Glutamatergic neuron (in vitro differentiated cells): ENCODE measurements at places on chromosomes 5 and 9. TPM values are rescaled to one million over a fixed set of nuclear protein-coding genes. Genes with fewer than 3 reads are reported as not detected.
A peak's percentile ranks its signal among the peaks of the same experiment; 100 is the strongest.

Gene SAXO1
- 0.37 TPM for total RNA-seq

Gene TRIM14
- total RNA-seq, result 0.71 TPM

GRCh38 chr9:98285446-98285845 is 30.0 kb upstream of the TBC1D2 start:
- H3K4me1 ChIP-seq, result peaks cover 23% of the 10 kb centered on the region
- DNase-seq, result no peak
- H3K27me3 ChIP-seq, result peaks cover 1% of the 10 kb centered on the region
- H3K36me3 ChIP-seq, result no peaks in the 10 kb centered on the region
- H3K4me3 ChIP-seq, result no peak overlapping the region

- no peak overlapping the region for H3K27ac ChIP-seq
- peaks cover 9% of the 10 kb centered on the region for H3K27me3 ChIP-seq
- H3K4me3 ChIP-seq, result no peak overlapping the region
- H3K36me3 ChIP-seq, result no peaks in the 10 kb centered on the region
Measured at GRCh38 chr9:112720113-112720780, 2.3 kb upstream of the INIP start.

- peaks cover 3% of the 10 kb centered on the region for H3K4me1 ChIP-seq
- no peaks in the 10 kb centered on the region for H3K36me3 ChIP-seq
- no peak for DNase-seq
- H3K4me3 ChIP-seq, result no peak overlapping the region
- no peaks in the 10 kb centered on the region for H3K27me3 ChIP-seq
- H3K27ac ChIP-seq, result no peak overlapping the region
Measured at GRCh38 chr5:64625678-64626077, 64.6 kb upstream of the SHISAL2B start.

GRCh38 chr9:20271096-20271495 is 351.2 kb downstream of the MLLT3 start:
- H3K27ac ChIP-seq, result peak overlapping the region; percentile 48
- H3K4me1 ChIP-seq, result peaks cover 20% of the 10 kb centered on the region
- no peak for DNase-seq
- H3K4me3 ChIP-seq, result no peak overlapping the region
- H3K36me3 ChIP-seq, result peaks cover 28% of the 10 kb centered on the region

DNA sequence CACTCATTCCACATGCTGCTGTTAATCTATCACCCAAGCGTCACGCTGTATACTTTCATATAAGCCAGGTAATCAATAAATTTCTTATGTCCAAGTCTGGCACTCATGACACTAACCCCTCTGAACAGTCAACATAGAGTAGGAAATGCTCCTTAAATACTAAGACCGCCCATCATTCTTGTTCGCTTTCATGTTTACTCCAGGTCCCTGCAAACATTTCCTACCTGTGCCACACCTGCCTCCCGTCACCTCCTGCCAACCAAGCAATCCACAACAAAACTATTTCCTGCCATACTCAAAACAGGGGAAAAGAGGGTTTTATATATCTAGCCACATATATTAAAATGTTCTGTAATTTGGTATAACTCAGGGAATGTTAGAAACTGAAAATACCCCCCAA is 39.0 kb downstream of the ZFR start:
- peaks cover 4% of the 10 kb centered on the region for H3K36me3 ChIP-seq
- no peaks in the 10 kb centered on the region for H3K27me3 ChIP-seq
- no peak overlapping the region for H3K4me3 ChIP-seq
- no peak overlapping the region for H3K27ac ChIP-seq
- H3K4me1 ChIP-seq, result no peaks in the 10 kb centered on the region

- H3K27me3 ChIP-seq, result peaks cover 1% of the 10 kb centered on the region
- no peak overlapping the region for H3K4me3 ChIP-seq
- no peak overlapping the region for H3K27ac ChIP-seq
- H3K4me1 ChIP-seq, result no peaks in the 10 kb centered on the region
Measured at GRCh38 chr9:87991151-87991870, 17.0 kb upstream of the CDK20 start.

GRCh38 chr9:106697750-106698502 is 165.0 kb upstream of the ZNF462 start:
- no peaks in the 10 kb centered on the region for H3K36me3 ChIP-seq
- peak; percentile 29 for DNase-seq
- no peaks in the 10 kb centered on the region for H3K27me3 ChIP-seq
- peak overlapping the region; percentile 19 for H3K4me3 ChIP-seq
- H3K27ac ChIP-seq, result peak overlapping the region; percentile 10

- H3K36me3 ChIP-seq, result peaks cover 7% of the 10 kb centered on the region
- H3K4me1 ChIP-seq, result peaks cover 2% of the 10 kb centered on the region
- DNase-seq, result no peak
- H3K27me3 ChIP-seq, result peaks cover 5% of the 10 kb centered on the region
- H3K27ac ChIP-seq, result no peak overlapping the region
- H3K4me3 ChIP-seq, result no peak overlapping the region
Measured at GRCh38 chr5:14379739-14380497, 201.7 kb upstream of the OTULINL start.

DNA sequence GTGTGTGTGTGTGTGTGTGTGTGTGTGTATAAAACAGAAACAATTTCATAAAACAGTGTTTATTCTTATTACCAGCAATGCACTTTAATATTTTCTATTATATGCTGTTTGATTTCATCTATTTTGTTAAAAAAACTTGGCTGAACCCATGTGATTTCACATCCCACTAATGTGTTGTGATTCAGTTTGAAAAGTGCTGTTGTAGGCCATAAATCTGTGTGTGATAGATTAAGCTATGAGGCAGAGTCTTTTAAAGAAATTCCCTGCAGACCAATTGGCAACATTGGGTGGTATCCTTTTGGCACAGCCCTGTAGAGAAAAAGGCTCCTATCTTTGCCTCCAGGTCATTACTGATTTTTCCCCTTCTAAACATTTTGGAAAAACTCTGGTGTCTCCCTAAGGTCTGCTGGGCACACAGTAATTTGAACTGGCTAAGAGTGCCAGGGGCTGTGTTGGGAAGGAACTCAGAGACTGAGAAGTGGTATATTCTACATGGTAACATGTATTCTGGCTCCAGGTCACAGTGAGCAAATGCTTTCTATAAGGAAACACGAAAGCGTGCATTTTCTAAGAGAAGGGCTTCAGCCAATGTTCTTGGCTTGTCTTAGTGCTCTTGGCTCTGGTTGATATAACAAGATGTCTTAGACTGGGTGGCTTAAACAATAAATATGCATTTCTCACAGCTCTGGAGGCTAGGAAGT is 4.5 kb downstream of the CAMK4 start:
- no peaks in the 10 kb centered on the region for H3K36me3 ChIP-seq
- no peak for DNase-seq
- peaks cover 8% of the 10 kb centered on the region for H3K27me3 ChIP-seq
- no peak overlapping the region for H3K27ac ChIP-seq
- H3K4me3 ChIP-seq, result no peak overlapping the region
- peaks cover 29% of the 10 kb centered on the region for H3K4me1 ChIP-seq

DNA sequence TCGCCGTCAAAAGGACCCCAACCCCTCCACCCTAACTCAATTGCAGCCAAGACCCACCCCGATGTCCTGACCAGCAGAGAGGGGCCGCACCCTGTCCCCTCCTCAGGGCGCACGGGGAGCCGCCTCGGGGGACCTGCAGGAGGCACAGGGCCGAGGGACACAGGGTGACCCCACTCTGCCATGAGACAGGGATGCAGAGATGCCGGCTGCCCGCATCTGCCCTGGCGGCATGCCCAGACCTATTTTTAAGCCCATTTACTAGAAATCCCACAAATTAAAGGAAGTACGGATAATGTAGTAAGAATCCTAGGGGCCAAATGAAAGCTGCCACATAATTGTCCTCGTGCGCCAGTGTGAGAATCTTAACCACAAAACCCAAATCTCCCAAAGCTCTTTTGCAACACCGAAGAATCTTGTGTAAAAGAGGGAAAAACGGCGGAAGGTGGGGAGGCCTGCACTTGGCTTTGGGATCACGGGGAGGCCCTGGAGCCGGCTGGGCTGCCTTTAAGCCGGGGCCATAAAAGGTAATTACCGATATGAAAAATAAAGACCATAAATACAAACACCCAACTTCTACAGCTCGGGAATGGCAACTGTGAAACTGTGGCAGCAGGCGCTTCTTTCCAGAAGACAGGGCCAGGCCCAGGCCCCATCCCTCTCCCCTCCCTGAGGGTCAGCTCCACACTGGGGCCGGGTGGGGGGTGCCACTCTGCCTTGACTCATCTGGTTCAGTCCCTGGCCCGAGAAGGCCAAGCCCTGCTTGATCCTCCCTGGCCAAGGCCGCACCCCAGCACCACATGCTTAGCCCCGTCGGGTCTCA is 35.0 kb downstream of the NACC2 start:
- DNase-seq, result no peak
- H3K36me3 ChIP-seq, result no peaks in the 10 kb centered on the region
- peaks cover 2% of the 10 kb centered on the region for H3K27me3 ChIP-seq
- no peak overlapping the region for H3K27ac ChIP-seq

- no peak overlapping the region for H3K4me3 ChIP-seq
- H3K27ac ChIP-seq, result no peak overlapping the region
- no peaks in the 10 kb centered on the region for H3K36me3 ChIP-seq
- H3K4me1 ChIP-seq, result peaks cover 4% of the 10 kb centered on the region
- peak; percentile 14 for DNase-seq
Measured at GRCh38 chr5:1055896-1056610, 47.5 kb downstream of the NKD2 start.
